ENCODE measurements at places on chromosomes 7 and 10.

DNA sequence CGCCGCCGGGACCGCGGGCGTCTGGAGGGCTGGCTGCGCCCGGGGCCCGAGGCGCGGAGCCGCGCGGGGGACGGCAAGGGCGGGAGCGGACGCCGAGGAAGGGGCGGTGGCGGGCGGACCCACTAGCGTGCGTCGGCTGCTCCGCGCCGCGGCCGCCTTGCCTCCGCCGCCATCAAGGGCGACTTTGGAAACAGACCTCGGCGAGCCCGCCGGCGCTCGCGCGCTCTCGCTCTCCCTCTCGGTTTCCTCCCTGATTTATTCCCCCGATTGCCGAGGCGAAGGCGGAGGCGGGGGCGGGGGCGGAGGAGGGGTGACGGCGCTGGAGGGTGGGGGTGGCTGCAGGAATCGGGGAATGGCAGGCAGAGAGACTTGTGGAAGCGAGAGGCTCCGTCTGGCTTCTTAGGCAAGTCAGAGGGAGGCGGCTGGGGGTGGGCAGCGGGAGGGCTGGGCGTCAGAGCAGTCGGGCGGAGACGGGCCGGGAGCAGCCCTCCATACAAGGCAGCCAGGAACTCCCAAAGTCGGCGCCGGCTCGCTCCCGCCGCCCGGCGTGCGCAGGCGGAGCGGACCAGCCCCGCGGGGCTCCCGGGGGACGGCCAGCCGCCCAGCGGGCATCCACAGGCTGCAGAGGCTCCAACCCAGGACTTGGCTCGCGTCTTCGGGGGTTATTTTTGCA lies at the start of gene CACNA2D1:
CACNA2D1 (minus strand) TSS at position 231 of the 673 bp plus-strand sequence.
- DNase-seq = peak; percentile 37

DNA sequence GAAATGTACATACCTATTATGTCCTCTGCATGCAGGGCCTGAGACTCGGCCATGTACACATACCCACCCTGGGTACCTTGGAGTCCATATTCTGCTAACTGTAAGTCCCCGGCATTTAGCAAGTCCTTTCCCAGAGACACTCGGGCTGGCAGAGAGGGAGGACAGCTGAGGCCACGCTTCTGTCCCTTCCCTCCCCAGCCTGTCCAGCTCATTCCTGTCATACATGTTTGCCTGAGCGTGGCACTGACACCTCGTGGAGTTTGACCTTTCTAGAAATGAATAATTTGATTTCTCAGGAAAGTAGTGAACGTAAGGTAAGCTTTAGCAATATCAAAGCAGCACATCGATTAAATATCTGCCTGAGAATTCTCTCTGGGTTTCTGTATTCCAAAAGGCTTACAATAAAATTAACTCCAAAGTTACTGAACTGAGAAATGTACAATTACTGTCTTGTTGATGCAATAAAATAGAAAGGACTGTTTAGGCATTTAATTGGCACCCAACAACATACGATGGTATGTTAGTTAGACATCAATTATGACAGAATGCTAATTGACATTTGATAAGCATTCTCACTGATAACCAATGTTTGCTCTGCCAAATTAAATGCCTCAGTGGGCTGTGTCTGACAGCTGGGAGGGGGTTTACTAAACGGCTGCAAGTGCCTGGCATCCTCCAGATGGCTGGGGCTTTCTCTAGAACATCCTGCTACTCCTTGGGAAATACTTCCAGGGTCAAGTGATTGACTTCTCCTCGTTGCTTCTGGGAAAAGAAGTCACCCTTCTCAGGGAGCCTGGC lies 221.2 kb downstream of the CCSER2 start:
- DNase-seq = no peak

DNA sequence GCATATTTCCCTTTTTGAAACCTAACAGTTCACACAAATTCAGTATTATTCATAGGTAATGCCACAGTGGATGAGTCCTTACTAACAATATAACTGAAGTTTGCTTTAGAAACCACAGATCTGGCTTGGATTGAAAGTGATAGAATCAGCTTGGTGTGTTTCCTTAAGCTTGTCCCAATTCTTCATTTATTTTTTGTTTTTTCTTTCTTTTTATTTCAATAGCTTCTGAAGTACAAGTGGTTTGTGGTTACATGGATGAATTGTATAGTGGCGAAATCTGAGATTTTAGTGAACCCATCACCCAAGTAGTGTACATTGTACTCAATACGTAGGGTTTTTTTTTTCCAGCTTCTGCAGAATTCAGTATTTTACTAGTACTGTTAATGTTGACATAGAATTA lies 518.2 kb upstream of the SEMA3D start:
- no peak for DNase-seq

DNA sequence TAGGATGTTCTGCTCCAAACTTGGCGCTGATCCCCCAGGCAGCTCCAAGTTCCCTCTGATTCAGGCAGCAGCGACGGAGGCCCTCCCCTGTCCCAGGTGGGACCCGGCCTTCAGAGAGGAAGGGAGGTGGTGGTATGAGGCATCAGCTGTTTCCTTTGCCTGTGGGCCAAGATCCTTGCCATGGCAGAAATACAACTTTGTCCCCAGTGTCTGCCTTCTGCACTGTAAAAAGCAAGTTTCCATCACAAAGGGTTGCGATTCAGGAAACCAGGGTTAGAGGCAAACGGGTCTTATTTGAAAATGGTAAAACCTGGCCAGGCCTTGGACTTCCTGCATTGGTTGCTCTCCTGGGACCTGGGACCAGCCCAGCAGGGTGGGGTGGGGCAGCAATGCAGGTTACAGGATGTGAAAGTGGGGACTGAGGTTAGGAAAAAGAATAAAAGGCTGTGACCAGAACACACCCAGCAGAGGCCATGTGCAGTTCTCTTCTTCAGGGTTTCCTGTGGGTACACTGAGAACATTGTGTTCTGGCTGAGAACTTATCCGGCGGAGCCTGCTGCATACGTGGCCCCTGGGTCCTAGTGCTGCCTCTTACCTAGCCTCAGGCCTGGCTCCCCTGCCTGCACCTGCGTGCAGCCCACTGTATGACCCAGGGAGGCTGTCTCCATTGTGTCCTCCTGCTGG lies 25.1 kb upstream of the DDIT4 start:
- DNase-seq = no peak

DNA sequence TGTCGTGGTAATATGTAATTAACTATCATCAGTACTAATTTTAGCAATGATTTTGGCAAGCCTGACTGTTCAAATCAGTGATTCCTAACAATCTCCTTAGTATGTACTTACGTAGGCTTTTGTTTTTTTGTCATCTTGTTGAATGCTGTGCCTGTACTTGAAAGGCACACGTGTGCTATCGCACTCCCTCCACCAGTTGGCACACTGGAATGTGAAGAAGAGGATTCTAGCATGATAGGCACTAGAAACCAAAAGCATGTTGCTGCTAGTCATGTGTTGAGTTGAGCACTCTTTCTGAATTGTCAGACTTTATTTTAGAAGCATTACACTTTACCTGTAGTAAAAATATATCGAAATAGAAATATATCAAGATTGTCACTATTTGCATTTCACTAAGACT lies 59.1 kb downstream of the TASOR2 start:
- no peak for DNase-seq

GRCh38 chr7:152860310-152860709 lies 100.8 kb downstream of the ACTR3B start:
- DNase-seq = no peak

DNA sequence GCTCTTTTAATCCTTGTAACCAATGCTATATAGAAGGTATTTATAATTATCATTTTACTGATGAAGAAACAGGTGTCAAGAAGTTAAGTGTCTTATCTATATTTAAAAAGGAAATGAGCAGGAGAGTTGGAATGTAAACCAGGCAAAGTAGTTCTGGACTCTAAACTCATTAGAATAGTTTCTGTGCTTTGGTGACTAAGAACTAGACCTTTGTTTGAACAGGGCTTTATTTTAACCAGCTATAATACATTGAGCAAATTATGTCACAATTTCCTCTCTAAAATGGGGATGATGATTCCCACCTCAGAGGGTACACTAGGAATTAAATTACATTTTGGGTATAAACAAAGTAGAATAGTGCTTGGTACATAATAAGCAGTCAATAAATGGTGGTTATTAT lies 236.0 kb downstream of the MAGI2 start:
- DNase-seq = no peak

DNA sequence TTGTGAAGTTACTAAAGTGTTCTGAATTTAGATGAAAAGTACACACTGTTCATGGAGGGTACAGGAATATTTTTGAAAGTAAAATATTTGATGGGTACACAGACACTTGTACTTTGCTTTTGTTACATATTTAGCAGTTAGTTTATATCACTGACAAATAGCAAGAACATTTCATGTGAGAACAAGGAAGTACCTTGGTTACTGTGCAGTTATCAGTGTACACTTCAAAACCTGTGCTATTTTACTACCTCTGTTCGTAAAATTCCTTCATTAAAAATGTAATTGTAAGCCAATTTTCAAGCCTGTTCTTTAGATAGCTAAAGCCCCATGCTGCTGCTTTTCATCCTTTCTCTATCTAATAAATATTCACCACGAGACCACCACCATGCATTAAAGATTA lies 39.8 kb upstream of the WASL start:
- DNase-seq = no peak

DNA sequence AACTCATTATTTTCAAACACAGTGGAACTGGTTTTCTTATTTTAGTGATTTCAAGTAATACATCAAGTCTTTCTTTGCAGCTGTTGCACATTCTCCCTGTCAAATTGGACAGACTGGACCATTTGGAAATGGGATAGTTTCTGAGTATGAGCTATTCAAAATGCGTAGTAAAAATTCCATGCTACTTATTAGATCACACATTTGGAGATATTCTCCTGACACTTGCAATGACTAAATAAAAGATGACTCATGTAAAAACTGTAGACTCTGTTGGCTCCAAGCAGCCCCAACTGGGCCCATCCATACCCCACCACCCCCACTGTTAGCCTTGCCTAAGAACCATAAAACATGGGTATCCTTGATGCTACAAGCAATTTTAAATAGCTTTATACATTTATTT lies 25.9 kb upstream of the BICC1 start:
- DNase-seq = no peak

- no peak for DNase-seq
Observed at GRCh38 chr7:116242759-116243158, 32.4 kb downstream of the TES start.

- no peak for DNase-seq
Observed at GRCh38 chr7:130966246-130967009, 232.4 kb upstream of the KLF14 start.

DNA sequence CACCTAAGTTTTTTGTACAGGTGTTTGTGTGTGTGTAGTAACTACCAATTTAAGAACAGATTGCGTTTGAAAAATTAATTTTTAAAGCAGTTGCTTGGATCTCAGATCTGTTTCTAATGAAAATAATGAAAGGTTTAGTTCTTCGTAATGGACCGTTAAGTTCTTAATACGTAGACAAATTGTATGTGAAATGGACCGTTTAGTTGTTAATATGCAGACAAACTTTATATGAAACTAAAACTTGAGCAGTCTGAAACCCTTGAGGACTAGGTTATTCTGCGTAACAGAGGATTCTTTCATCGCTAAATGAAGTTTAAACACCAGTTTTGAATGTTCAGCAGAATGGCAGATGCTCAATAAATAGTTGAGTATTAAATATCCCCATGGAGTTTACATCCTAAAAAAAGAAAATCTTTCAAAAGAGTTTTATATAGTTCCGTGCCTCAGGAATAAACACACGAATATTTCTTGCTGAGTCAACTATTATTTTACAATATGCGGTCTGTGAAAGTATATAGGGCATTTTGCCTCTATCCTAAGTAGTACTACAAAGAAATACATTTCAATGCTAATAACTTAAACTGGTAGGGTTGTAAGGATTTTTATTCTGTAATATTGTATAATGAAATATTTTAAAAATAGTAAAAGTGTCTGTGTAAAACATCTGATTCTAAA lies 1.2 kb downstream of the DBF4 start:
- no peak for DNase-seq

- no peak for DNase-seq
Observed at GRCh38 chr7:25595996-25596395, 367.7 kb upstream of the NPVF start.

DNA sequence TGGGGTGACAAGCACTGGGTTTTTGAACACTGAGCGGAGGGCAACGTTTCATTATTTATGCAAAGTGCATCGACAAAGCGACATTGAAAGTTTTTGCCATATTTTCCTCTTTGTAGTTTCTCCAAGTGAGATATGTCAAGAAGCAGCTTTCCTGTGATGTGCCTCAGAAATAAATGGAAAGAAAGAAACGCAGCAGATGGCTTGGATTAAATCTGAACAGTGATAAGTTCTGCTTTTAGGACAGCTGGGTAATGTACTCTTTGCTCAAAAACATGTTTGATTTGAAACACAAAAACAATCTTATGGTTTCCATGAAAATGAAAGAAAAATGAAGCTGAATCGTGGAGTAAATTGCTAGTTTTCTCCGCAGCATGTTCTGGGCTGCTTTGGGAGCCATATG lies 166.3 kb downstream of the PTPRN2 start:
- DNase-seq = no peak
